Activated CD4-positive, alpha-beta T cell treated with anti-CD3 and anti-CD28 coated beads, Interleukin-2, amount 10 ng/mL, durations not matched to agents 24 days and 14 days (primary cell): ENCODE measurements at places on chromosomes 5 and 9. TPM values are rescaled to one million over a fixed set of nuclear protein-coding genes. Genes with fewer than 3 reads are reported as not detected.

Gene SMIM32
- total RNA-seq, result not detected in 2 replicates

Gene EGFLAM
- total RNA-seq, result not detected in 2 replicates

Gene ADAMTS2
- not detected in 2 replicates for total RNA-seq

Gene CCL21
- not detected in 2 replicates for total RNA-seq

Gene NDFIP1
- total RNA-seq, result 114 and 122 TPM in 2 replicates

Gene KIF27
- 2.4 and 2.7 TPM in 2 replicates for total RNA-seq

Gene SCGB3A1
- total RNA-seq, result not detected in 2 replicates

Gene GABRA6
- total RNA-seq, result not detected in 2 replicates

Gene NUTM2G
- not detected in 2 replicates for total RNA-seq

- no peak for DNase-seq
These were observed 22.7 kb downstream of the CREBRF start for GRCh38 chr5:173078878-173079277.

DNA sequence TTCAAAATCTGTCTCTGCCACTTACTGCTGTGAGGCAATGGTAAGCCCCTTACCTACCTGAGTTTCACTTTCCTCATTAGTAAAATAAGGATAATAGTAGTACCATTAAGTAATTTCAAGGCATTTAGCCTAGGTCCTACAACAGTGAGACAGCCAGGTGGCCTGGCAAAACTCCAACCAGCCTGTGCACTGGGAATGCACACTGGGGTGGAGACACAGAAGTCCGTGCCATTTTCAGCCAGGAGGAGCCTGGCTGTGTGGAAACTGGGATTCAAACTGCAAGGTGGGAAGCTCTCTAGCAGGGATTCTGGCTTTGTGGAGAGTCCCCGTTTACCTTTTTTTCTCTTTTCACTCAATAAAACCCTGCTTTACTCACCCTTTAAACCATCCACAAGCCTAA is 630.4 kb downstream of the PRELID2 start:
- DNase-seq, result no peak

DNA sequence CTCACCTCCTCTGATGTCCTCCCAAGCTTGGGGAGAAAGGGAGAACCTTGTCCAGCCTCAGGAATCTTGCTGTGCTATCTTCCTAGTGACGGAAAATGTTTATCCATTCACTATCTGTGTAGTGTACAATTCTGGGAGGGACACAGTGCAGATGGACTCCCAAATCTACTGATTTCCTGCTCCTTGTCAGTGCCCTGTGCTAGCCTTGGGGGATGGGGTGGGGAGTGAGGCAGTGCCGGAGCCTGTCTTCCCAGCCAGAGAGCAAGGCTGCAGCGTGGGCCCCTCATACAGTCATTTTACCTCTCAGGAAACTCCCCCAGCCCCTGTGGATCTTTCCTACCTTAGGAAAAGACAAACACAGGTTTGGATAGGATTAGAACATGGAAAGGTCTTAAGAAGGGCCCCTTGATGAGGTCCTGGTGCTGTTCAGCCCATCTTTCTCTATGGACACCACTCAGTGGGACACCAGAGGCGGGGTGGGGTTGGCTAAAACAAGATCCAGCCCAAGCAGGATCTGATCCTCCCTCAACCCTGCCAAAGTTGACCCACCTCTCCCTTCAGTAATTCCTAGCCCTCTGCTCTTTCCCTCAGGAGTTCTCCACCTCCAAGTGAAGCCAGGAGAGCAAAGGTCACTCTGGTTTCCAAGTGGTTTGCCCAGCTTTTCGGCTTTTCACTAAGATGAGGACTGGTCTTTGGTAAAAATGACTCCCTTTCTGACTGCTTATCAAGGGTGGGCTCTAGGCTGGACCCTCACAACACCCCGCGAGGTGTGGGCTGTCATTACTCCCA is 3.4 kb downstream of the DOLK start:
- no peak for DNase-seq

- DNase-seq, result no peak
These were observed 514.2 kb upstream of the TLE4 start for GRCh38 chr9:79057576-79057975.

- no peak for DNase-seq
These were observed 10.8 kb upstream of the PRRC1 start for GRCh38 chr5:127506616-127507015.

DNA sequence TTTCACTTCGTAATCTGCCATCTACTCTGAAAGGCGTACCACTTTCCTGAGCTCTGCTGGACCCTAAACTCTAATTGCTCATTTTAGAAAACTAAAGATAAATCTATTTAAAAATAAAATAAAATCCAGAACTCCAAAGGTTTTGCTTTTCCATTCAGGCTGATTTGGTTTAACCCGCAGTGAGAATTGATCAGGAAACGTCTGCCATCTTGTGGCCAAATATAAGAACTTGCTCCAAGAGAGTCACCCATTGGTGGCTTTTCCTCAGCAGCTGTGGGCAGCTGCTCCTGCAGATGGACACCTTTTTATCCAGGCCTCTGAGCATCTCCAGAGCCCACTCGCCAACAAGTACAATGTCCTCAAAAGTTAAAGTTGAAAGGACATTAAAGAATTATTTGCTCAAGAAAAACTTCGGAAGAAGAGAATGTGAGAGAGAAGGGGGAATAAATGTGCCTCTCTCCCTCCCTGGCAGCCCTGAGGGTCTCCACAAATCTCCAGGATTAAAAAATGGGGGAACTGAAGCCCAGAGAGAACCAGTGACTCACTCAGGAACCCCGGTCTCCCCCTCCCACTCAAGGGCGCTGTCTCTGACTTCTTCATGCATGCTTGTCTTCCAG is 4.1 kb downstream of the SAXO1 start:
- DNase-seq, result peak; percentile 81

DNA sequence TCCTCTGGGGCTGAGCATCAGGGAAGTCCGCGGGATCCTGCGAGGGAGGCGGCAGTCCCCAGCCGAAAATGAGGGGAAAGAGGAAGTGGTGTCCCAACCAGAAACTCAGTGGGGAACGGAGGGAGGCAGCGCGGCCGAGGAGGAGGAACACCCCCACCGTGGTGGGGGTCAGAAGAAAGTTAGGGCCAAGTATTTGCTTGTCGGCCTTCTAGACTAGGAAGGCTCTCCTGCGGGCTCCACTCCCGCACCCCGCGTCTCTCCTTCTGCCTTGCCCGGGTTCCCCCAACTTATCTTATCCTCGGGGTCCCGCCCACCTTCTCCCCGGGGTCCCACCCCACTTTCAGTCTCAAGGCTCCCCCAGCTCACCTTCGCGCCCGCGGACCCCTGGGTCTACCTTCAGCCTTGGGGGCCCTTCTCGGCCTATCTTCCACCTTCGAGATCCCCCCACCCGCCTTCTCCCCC is 557 bp upstream of the PHF2 start:
- peak; percentile 86 for DNase-seq

DNA sequence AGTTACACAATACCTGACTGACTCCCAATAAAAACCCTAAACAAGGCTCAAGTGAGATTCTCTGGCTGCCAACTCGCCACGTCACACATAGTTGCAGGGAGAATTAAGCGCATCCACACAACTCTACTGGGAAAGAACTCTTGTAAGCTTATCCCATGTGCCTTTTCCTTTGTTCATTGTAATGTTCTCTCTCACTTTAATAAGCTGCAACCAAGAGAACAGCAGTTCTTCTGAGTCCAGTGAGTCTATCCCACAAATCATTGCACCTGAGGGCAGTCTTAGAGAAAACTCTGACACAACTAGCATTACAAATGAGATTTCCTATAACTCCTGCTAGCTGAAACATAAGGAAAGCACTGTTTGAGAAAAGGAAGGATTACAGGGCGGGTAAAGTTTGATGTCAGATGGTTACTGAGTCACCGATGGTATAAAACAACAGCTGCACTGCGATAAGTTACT is 27.4 kb downstream of the CENPK start:
- DNase-seq, result no peak

GRCh38 chr5:78523314-78524193 is 125.0 kb downstream of the LHFPL2 start:
- no peak for DNase-seq

- DNase-seq, result no peak
These were observed 40.9 kb downstream of the C5orf15 start for GRCh38 chr5:133927300-133928180.

GRCh38 chr5:179599100-179599499 is 24.4 kb downstream of the HNRNPH1 start:
- DNase-seq, result no peak

GRCh38 chr5:124140060-124140459 is 606.4 kb downstream of the ZNF608 start:
- DNase-seq, result no peak

- no peak for DNase-seq
These were observed 44.4 kb upstream of the DAB2 start for GRCh38 chr5:39469176-39469575.

DNA sequence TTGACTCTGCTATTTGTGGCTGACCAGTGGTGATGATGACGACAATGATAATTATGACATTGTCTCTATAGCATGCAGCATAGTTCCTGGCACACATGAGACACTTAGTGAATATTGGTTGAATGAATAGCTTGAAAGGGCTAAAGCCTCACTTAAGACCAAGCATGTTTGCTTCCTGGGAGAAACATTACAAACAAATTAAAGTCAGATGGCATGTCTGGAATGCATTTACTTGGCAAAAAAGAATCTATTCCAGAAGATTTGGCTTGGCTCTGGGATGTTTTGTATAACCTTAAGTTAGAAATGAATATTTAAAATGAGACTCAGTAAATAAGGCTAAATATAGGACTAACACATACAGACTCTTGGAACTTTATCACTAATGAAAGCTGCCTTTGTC is 21.6 kb downstream of the GAS1 start:
- no peak for DNase-seq

DNA sequence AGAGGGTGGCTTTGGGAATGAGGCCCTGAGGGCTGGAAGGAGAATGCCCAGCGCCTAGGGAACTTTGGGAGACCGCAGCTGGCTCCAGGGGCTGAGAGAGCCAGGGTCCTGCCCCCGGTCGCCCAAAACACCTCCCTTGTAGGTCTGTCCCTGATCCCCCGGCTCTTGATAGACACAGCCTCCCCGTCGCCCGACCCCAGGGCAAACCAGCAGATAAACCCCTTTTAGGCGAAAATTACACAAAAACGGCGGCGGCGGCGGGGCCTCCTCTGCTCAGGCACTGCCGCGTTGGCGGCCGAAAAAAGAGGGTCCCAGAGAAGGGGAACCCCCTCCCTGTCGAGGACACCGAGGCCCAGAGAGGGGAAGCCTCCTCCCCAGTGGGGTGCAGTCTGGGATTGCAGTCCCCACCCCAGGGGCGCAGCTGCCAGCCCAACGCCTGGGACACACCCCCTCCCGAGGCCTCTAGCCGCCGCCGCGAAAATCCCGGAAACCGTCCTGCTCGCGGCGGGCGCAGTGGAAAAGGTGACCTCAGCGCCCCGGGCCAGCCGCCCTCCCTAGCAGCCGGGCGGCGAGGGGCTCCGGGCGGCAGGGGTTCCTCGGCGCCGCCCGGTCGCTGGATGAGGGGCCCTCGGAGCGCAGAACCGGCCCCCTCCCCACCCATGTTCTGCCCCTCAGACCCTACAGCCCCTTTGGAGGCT is 3.1 kb upstream of the BARX1 start:
- peak; percentile 82 for DNase-seq

- no peak for DNase-seq
These were observed 204.4 kb downstream of the TRIO start for GRCh38 chr5:14347522-14347921.

DNA sequence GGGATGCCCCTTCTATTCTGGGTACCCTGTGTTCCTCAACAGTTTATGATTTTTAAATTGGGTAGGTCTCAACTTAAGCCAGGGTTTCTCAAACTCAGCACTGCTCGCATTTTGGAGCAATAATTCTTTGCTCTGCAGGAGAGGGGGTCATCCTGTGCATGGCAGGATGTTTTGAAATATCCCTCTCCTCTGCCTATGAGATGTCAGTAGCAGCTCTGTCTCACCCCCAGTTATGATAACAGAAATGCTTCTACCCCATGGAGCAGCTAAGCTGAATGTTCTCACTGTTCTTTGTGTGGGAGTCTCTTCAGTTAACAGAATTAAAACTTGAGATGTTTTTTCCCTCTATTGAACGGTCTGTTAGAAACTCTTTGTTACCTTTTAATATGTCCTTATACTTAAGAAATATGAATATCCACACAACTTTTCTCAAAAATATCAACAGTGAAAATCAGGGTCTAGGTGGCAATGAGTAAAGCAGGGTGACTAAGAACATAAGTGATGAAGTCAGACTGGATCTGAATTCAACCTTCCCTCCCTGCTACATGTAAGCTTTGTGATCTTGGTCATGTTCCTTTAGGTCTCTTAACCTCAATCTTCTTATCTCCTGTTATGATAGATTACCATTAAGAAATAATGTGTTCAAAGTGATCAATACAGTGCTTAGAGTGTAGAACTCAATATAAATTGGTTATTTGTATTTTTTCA is 89.0 kb downstream of the CAMK4 start:
- DNase-seq, result no peak

DNA sequence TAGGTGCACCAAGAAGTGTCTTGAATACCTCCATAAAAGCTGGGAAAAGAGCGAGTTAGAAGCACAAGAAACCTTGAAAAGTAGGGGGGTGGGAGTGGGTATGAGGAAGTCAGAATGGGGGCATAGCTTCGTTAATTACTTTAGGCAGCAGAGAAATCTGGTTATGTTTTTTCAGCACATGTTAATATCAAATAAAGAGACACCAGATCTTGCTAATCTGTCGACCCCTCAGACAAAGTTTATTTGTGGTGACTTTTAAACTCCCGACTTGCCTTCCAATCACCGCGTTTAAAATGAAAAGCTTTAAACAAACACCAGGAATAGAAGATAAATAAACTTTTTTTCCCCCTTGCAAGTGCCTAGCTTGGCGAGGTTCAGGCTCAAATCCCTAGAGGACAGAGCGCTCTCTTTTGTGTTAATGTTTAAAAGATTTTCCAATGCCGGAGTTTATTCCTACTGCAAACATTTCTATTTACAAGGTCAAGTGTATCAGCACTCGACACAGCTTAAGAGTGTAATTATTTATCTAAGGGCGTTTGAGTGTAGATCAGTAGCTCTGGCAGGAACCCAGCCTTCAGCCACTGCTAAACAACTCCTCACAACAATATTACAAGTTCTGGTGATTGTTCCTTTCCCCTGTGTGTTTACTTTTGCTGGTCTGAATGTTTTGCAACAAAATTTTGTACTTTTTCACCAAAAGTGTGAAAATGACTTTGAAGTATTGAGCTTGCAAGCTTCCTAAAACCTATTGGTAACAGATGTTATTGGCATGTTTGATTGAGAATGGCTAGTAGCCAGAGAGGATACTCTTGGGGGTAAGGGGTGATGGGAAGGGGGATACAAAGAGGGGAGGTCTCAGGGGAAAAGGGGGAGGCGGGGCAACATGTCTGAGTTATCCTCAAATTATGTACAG is 3.8 kb downstream of the GAS1 start:
- no peak for DNase-seq

DNA sequence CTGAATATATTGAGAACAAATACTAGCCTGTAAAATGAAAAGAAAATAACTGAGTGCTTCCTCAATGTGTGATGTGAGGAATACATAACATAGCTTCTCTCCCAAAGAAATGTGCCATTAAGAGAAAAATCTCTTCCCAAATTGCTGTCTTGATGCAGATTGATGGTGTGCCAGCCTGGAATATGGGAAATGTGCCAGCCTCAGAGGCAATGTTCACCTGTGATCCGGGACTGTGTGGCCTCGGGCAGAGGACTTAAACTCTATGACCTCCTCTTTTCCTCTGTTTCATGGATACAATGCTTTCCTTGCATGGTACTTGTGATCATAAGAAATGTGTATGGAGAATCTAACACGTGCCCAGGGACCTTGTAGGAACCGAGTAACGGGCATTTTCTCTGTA is 370.9 kb downstream of the DIRAS2 start:
- no peak for DNase-seq
